ENCODE measurements at places on chromosomes 1 and 21. TPM values are rescaled to one million over a fixed set of nuclear protein-coding genes. Genes with fewer than 3 reads are reported as not detected.

IVL gene
- total RNA-seq, result 1.7 TPM

LIN28A gene
- not detected for total RNA-seq

CA6 gene
- not detected for total RNA-seq

CFAP57 gene
- total RNA-seq, result 0.75 TPM

HSD3B1 gene
- not detected for total RNA-seq

DNALI1 gene
- 2.7 TPM for total RNA-seq

CD55 gene
- total RNA-seq, result 41.2 TPM

MTHFR gene
- 28.8 TPM for total RNA-seq

PAPPA2 gene
- 9.4 TPM for total RNA-seq

SLC35F3 gene
- 0.12 TPM for total RNA-seq

TESK2 gene
- 0.77 TPM for total RNA-seq

COL11A1 gene
- total RNA-seq, result 121 TPM

TBX15 gene
- total RNA-seq, result not detected

KRTAP10-7 gene
- not detected for total RNA-seq

KDF1 gene
- total RNA-seq, result not detected

FABP3 gene
- total RNA-seq, result 52.1 TPM

FMOD gene
- 0.33 TPM for total RNA-seq

ZDHHC18 gene
- total RNA-seq, result 10.0 TPM

ITLN1 gene
- total RNA-seq, result not detected

MYBPHL gene
- total RNA-seq, result not detected

PLA2G2D gene
- total RNA-seq, result not detected

OR2L5 gene
- total RNA-seq, result under 0.01 TPM

CD53 gene
- not detected for total RNA-seq

TRIM58 gene
- 0.66 TPM for total RNA-seq

FCRLB gene
- 16.6 TPM for total RNA-seq

TMCC2 gene
- 3.2 TPM for total RNA-seq

PALMD gene
- total RNA-seq, result 0.37 TPM

HORMAD1 gene
- not detected for total RNA-seq

EPHA2 gene
- total RNA-seq, result 30.3 TPM

TNFRSF1B gene
- total RNA-seq, result 8.2 TPM

GBP7 gene
- total RNA-seq, result 0.12 TPM

HJV gene
- not detected for total RNA-seq

MANEAL gene
- 0.50 TPM for total RNA-seq

FCN3 gene
- not detected for total RNA-seq

SPRR1A gene
- total RNA-seq, result not detected

A3GALT2 gene
- not detected for total RNA-seq

ASCL5 gene
- total RNA-seq, result not detected

PLCH2 gene
- total RNA-seq, result 0.11 TPM

All from uterine smooth muscle cell (primary cell).